Natural killer cell (primary cell): ENCODE measurements at places on chromosomes 13 and 19. TPM values are rescaled to one million over a fixed set of nuclear protein-coding genes. Genes with fewer than 3 reads are reported as not detected.

Gene CGB2
- total RNA-seq: not detected

DNA sequence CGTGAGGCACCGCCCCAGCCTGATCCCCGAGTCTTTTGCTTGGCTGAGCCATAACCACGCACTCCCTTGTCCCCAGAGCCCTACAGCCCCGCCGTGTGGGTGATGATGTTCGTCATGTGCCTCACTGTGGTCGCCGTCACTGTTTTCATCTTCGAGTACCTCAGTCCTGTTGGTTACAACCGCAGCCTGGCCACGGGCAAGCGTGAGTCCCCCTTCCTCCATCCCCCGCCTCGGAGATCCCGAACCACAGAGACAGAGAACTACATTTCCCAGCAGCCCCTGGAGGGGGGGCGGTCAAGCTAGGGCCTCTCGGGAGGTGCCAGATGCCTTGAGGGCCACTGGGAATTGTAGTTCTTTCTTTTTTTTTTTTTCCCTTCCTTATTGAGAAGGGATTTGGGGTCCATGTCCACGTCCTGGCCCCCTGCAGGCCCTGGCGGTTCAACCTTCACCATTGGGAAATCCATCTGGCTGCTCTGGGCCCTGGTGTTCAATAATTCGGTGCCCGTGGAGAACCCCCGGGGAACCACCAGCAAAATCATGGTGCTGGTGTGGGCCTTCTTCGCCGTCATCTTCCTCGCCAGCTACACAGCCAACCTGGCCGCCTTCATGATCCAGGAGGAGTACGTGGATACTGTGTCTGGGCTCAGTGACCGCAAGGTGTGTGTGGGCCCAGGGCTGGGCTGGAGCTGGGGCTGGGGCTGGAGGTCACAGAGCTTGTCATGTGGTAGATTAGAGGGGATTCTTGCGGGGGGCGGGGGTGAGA lies 25.9 kb downstream of the GRIN2D start:
- peaks cover 32% of the 10 kb centered on the region for H3K4me1 ChIP-seq
- no peak overlapping the region for H3K27ac ChIP-seq
- peaks cover 13% of the 10 kb centered on the region for H3K27me3 ChIP-seq
- H3K4me3 ChIP-seq: peak overlapping the region; percentile 4
- DNase-seq: peak; percentile 82

Gene DCT
- 0.16 TPM for total RNA-seq

DNA sequence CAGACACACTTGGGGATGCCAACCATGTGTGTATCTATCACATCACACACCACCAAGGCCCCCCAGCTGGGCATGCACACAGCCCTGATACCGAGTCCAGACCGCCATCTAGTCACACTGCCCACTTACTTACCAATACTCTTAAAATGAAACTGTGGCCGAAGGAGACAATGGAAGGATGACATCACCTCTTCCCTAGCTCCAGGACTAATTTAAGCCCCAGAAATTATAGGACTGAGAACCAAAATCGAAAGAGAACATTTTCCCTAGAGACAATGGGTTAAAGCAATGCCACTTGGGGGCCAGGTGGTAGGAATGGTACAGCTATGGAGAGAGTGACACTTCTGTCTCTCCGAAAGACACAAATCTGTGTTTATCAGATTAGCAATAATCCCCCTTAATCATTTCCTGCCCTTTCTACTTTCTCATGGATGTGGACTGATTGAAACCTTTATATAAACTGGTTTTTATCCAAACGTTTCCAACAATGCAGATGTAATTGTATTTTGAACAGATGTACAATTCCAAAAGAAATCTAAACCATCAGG lies 663 bp upstream of the GGACT start:
- no peak for DNase-seq
- H3K27ac ChIP-seq: peak overlapping the region; percentile 40
- H3K4me1 ChIP-seq: peaks cover 15% of the 10 kb centered on the region
- peak overlapping the region; percentile 28 for H3K4me3 ChIP-seq
- no peaks in the 10 kb centered on the region for H3K27me3 ChIP-seq

GRCh38 chr13:75393839-75394520 lies 88.0 kb downstream of the TBC1D4 start:
- H3K36me3 ChIP-seq: no peaks in the 10 kb centered on the region
- H3K27me3 ChIP-seq: no peaks in the 10 kb centered on the region
- H3K4me3 ChIP-seq: no peak overlapping the region
- H3K4me1 ChIP-seq: no peaks in the 10 kb centered on the region
- DNase-seq: no peak
- H3K27ac ChIP-seq: no peak overlapping the region

DNA sequence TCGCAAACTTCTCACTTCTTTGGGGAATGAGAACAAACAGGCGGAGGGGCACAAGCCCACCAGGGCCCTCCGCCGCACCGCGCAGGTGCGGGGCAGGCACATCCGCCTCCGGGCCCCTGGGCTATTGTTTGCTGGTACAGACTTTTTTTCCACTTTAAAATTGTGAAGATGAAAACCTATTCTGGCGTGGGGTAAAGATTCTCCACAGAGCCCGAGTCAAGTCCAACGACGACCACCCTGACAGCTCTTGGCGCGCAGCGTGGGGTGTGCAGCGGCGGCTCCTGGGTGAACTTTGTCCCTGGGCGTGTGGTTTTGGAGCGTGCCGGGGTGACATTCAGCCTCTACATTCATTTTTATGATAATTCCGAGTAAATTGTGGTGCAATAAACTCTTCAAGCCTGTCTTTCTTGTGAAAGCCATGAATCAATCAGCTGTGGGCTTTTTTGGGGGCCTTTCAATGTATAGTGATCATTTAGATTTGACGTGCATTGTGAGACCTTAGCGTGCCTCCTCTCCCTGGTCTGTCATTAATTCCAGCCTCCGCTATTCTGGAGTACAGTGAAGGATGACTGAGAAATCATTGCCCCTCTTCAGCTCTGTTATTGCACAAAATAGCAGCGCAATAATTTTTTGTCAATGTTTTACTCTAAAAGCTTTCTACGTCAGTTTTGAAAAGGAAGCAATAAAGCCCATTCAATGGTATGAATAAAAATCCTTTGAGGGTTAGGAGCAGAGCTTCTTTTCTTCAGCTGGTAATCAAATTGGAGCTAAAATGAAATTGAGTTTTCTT lies 90.0 kb downstream of the TEX29 start:
- no peaks in the 10 kb centered on the region for H3K4me1 ChIP-seq
- no peak for DNase-seq
- H3K27me3 ChIP-seq: no peaks in the 10 kb centered on the region
- H3K36me3 ChIP-seq: no peaks in the 10 kb centered on the region
- no peak overlapping the region for H3K4me3 ChIP-seq

DNA sequence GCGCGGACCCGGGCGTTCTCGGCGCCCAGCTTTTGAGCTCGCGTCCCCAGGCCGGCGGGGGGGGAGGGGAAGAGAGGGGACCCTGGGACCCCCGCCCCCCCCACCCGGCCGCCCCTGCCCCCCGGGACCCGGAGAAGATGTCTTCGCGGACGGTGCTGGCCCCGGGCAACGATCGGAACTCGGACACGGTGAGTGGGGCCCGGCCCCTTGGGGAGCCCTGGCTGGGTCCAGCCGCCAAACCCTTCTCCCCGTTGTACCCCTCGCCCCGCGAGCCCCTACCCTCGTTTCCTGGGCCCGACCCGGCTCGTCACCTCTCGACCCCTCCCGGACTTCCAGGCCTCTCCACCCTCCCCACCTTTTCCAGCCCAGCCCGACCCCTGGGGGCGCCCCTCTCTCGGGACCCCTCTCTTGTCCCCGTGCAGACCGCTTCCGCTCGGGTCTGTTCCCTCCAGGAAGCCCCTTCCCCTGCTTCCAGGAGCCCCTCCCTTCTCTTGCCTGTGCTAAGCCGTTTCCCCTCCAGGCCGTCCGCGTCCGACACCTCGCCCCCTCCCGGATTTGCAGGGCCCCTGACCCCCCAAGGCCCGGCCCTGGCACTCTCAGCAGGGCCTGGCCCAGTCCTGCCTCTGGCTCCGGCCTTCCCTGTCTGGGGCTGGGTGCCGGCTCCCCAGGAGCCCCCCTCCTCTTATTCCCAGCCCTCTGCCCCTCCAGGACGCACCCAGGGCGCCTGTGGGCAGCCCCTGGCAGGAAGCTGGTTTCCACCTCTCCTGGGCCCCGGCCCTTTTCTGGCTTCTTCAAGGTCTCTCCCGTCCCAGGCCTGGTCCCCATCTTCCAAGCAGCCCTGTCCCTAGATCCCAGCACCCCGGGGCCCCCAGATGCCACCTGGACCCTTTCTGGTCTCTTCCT lies 632 bp downstream of the MARK4 start:
- H3K27ac ChIP-seq: peak overlapping the region; percentile 31
- H3K36me3 ChIP-seq: no peaks in the 10 kb centered on the region
- no peak for DNase-seq
- no peaks in the 10 kb centered on the region for H3K27me3 ChIP-seq

DNA sequence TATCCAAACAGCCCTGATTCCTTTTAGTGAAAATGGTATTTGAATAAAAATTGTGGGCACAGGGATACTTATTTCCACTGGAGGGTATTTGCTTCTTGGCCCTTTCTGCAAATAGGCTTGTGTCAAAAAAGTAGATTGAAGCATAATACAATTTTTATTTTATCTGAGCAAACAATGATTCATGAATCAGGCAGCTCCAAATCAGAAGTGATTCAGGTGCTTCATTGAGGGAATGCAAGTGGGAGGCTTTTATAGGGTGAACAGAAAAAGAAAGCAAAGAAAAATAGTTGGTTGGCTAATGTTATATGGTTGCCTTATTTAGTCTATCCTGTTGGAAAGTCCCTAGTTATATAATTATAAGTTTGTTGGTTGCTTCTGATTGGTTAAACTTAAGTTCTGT lies 117.9 kb downstream of the ITGBL1 start:
- no peak for DNase-seq
- H3K4me1 ChIP-seq: no peaks in the 10 kb centered on the region
- no peak overlapping the region for H3K27ac ChIP-seq
- H3K4me3 ChIP-seq: no peak overlapping the region

GRCh38 chr19:45643927-45644771 lies 5.0 kb upstream of the EML2 start:
- DNase-seq: no peak
- no peaks in the 10 kb centered on the region for H3K36me3 ChIP-seq
- H3K27ac ChIP-seq: no peak overlapping the region
- peaks cover 63% of the 10 kb centered on the region for H3K4me1 ChIP-seq
- H3K27me3 ChIP-seq: no peaks in the 10 kb centered on the region

Gene LRG1
- total RNA-seq: 1.8 TPM

DNA sequence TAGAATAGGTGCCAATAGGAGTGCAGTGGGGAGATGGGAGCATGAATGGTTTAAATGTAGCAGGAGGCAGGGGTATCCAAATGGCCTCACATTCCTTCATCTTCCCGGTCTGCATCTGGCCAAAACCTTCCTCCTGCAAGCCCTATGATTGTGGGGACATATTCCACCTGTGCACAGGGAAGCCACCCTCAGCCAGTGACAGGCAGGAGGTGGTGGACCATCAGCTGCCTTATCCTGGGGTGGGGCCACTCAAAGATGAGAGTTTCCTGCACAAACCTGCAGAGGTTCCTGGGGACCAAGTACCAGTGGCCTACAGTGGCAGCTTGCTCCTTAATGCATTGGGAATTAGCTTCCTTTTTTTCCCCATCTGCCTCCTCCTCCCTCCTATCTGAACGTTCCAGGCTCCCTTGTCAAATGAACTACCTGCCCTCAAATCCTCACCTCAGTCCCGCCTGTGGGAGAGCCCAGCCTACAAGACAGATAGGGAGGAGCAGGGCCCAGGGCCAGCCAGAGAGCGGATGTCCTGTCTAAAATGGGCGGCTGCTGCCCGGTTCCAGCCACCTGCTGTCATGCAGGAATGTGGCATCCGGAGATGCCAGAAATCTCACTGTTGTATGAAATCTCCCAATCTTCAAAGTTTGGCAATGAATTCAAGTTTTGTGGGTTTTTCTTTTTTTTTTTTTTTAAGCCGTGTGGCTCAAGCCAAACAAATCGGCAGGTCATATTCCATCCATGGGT lies 85.0 kb downstream of the TSHZ3 start:
- no peak for DNase-seq
- no peaks in the 10 kb centered on the region for H3K36me3 ChIP-seq
- H3K4me1 ChIP-seq: no peaks in the 10 kb centered on the region
- no peak overlapping the region for H3K4me3 ChIP-seq
- no peaks in the 10 kb centered on the region for H3K27me3 ChIP-seq
- no peak overlapping the region for H3K27ac ChIP-seq

Gene RGL3
- total RNA-seq: not detected

Gene ZNF766
- 29.4 TPM for total RNA-seq

Gene CFAP97D2
- total RNA-seq: 0.45 TPM

DNA sequence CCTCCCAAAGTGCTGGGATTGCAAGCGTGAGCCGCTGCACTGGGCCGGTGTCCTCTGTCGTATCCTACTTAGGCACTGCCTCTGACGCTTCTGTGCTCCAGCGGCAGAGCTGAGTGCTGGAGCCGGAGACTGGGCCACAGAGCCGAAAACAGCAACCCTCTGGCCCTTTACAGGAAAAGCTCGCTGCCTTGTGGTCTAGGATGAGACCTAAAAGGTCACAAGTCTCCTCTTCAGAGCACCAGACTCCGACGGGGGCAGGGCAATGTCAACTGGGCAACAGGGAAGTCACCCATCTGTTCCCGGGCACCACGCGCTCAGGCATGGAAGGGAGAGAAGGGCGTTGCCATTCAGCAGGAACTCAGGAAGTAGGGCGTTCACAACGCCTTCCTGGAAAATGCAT lies 91.7 kb downstream of the GADD45B start:
- H3K4me3 ChIP-seq: no peak overlapping the region
- H3K27me3 ChIP-seq: no peaks in the 10 kb centered on the region
- no peaks in the 10 kb centered on the region for H3K36me3 ChIP-seq
- DNase-seq: no peak
- no peak overlapping the region for H3K27ac ChIP-seq

DNA sequence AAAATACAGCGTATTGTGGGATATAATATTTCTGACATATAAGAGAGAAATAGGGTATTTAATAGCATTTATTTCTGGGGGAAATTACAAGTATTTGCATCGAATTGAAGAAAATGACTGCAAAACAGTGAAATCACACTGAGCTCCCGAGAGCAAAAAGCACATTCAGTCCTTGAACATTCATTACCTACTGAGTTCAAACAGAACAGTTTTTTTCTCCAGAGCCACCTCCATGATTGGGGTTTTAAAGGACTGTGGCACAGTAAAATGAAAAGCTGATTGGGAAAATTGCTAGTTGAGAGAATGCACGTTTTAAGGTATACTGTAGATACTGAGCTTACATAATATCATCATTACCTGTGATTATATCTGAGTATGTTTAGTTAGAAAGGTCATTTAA lies 58.0 kb upstream of the TRPC4 start:
- H3K27me3 ChIP-seq: no peaks in the 10 kb centered on the region
- H3K36me3 ChIP-seq: no peaks in the 10 kb centered on the region
- no peaks in the 10 kb centered on the region for H3K4me1 ChIP-seq
- H3K4me3 ChIP-seq: no peak overlapping the region
